ENCODE measurements at places on chromosomes 4 and X. TPM values are rescaled to one million over a fixed set of nuclear protein-coding genes. Genes with fewer than 3 reads are reported as not detected.

DNA sequence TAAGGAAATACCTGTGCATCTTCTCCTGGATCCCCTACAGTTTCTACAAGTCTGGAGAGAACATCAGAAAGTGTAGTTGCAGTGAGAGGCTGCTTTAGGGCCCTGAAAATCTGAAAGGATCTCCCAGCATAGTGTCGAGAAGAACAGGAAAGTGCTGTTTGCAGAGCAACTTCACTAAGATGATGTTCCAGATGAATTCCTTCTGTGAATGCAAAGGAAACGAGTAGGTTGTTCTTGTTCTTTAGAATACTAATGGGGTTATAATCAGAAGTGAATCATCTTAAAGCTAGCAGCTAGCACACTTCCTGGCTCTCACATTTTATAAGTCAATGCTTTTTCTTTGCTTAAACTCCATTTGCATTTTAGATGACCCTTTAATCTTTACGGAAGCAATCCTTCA is 53.7 kb downstream of the ZAR1 start:
- H3K27ac ChIP-seq: no peak overlapping the region
- H3K36me3 ChIP-seq: peaks cover 74% of the 10 kb centered on the region

Gene L1CAM
- total RNA-seq: 35.2 TPM

- no peaks in the 10 kb centered on the region for H3K4me1 ChIP-seq
- H3K4me3 ChIP-seq: no peak overlapping the region
- H3K27me3 ChIP-seq: peaks cover 25% of the 10 kb centered on the region
Observed at GRCh38 chrX:49175435-49176274, 4.0 kb downstream of the PLP2 start.

DNA sequence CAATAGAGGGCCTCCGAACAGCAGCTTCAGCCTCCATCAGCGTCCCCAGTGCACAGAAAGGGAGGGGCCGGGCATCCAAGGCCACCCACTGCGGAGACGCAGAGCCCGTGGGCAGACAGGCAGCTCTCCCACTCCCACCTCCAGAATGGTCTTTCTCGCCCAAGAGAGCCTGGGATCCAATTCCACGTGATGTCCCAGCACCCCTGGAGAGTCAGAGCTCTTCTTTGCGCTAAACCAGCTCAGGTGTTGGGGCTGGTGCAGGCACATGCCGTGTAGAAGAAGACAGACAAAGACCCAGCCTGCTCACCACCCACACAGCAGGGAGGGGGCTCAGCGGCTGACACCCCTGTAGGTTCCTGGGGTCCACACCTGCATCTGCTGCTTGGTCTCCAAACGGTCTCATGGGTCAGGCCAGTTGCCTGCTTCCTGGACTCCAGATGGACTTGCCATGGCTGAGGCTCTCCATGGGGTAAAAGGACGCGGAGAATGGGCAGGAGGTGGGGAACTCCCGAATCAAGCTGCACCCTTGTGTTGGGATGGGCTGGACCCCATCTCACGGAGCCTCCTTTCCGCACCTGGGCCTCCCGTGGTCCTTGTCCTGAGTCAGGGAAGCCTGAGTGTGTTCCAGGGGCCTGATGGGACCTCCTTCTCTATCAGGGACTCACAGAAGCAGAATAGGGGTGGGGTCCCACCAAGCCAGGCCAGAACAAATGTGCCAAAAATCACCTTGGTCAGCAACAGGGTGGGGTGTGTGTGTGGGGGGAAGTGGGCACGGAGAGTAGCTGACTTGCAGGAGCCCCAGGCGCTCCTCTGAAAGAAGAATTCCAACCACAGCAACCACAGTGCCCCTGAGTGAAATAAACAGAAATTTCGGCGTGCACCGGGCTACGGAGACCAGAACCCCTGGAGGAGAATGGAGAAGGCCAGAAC is 11.6 kb upstream of the ASMTL start:
- H3K27me3 ChIP-seq: peaks cover 47% of the 10 kb centered on the region
- H3K4me3 ChIP-seq: no peak overlapping the region
- H3K36me3 ChIP-seq: no peaks in the 10 kb centered on the region
- H3K27ac ChIP-seq: no peak overlapping the region

Gene SPANXA2
- not detected for total RNA-seq

Gene MAGEB2
- total RNA-seq: not detected

Gene SSX3
- total RNA-seq: not detected

Gene KLF3
- total RNA-seq: 20.7 TPM

- H3K4me1 ChIP-seq: no peaks in the 10 kb centered on the region
- no peak overlapping the region for H3K27ac ChIP-seq
- no peaks in the 10 kb centered on the region for H3K36me3 ChIP-seq
Observed at GRCh38 chr4:36130641-36131040, 113.7 kb downstream of the ARAP2 start.

- H3K36me3 ChIP-seq: no peaks in the 10 kb centered on the region
- peaks cover 5% of the 10 kb centered on the region for H3K27me3 ChIP-seq
- no peak for DNase-seq
- H3K4me3 ChIP-seq: no peak overlapping the region
Observed at GRCh38 chr4:122819708-122820449, 6.8 kb upstream of the FGF2 start.
